ENCODE measurements at places on chromosomes 12 and 14. TPM values are rescaled to one million over a fixed set of nuclear protein-coding genes. Genes with fewer than 3 reads are reported as not detected.

DNA sequence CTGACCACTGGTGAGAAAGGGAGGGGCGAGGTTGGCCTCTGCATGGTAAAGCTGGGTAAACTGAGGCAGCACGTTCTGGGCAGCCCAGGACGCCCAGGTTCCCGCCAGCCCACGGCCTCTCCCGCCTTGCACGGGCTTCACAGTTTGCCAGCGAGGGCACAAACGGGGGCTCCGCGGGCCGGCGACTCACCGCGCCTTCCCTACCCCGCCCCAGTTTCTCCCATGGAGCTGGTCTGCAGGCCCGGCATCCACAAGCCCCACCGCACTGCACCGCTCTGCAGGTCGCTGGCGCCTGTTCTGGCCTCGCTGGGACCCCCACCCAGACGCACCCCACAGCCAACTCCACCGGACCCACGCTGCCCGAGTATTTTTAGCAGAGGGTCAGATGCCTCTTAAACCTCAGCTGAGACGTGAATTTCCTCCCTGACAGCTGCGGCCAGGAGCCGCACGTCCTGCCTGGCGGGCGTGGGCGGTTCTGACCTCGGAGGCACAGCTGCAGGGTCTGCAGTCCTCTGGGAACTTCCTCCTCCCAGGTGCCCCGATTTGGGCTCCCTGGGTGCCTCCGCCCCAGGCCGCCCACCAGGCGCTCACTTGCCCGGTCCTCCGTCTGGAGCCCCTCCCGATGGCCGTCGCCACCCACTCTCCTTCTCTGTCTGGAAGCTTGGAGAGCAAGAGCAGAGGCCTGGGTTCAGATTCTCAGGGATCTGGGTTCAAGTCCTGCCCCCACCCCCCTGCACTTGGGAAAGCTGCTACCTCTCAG is 29.5 kb upstream of the INF2 start:
- no peaks in the 10 kb centered on the region for H3K4me1 ChIP-seq
- H3K36me3 ChIP-seq, result no peaks in the 10 kb centered on the region
- no peak overlapping the region for H3K4me3 ChIP-seq
- H3K27me3 ChIP-seq, result peaks cover 18% of the 10 kb centered on the region
- H3K27ac ChIP-seq, result no peak overlapping the region

DNA sequence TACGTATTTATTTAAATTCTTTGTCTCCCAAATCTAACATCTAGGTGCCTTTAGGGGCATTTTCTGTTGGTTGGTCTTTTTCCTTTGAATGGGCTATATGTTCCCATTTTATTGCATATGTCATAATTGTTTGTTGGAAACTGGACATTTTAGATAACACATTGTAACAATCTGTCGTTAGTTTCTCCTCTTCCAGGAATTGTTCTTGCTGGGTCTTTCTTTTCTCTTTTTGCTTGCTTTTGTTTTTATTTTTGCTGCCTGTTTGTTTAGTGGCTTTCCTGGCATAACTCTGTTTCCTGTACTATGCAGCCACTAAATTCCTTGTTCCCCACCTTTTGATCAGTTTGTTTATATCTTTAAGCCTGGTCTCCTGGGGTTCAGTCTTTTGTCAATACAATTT is 244.3 kb upstream of the RTL1 start:
- H3K36me3 ChIP-seq, result no peaks in the 10 kb centered on the region
- H3K27ac ChIP-seq, result no peak overlapping the region
- no peaks in the 10 kb centered on the region for H3K4me1 ChIP-seq

The BCL2L14 gene
- 50.1 TPM for total RNA-seq

- peaks cover 3% of the 10 kb centered on the region for H3K27me3 ChIP-seq
- no peak overlapping the region for H3K4me3 ChIP-seq
- H3K4me1 ChIP-seq, result no peaks in the 10 kb centered on the region
- no peak for DNase-seq
These were observed 65.4 kb upstream of the RIC8B start for GRCh38 chr12:106709068-106709511.

- no peaks in the 10 kb centered on the region for H3K36me3 ChIP-seq
- H3K27me3 ChIP-seq, result no peaks in the 10 kb centered on the region
- DNase-seq, result no peak
- no peak overlapping the region for H3K27ac ChIP-seq
- H3K4me1 ChIP-seq, result peaks cover 6% of the 10 kb centered on the region
These were observed 54.8 kb downstream of the GOLGA5 start for GRCh38 chr14:92848887-92849286.

The TPH2 gene
- total RNA-seq, result not detected

GRCh38 chr14:51950007-51950406 is 39.3 kb upstream of the RTRAF start:
- H3K36me3 ChIP-seq, result no peaks in the 10 kb centered on the region
- H3K4me3 ChIP-seq, result no peak overlapping the region
- DNase-seq, result no peak
- H3K27me3 ChIP-seq, result no peaks in the 10 kb centered on the region
